Tibial nerve (tissue), 4 donors: ENCODE measurements at places on chromosomes 13 and 19.

DNA sequence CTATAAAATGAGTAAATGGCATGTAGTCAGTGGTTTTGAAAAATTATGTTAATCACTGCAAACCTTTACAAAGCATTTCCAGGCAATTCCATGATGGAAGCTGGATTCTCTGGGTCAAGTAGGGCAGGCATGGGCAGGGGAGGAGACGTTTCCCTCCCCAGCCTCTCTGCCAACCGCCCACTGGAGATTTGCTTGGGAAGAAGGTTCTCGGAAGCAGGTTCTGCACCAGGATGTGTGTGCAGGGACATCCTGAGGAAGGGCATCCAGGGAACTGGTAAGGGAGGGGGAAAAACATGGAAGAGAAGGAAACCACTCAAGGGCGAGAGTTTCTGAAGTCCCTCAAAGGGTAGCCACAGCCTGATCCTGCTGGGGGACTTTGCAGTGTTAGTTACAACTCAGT lies 469.1 kb downstream of the TSHZ3 start:
- H3K4me1 ChIP-seq = peaks cover 9% of the 10 kb centered on the region
- no peak for DNase-seq

- no peak for DNase-seq
- H3K27me3 ChIP-seq = no peaks in the 10 kb centered on the region
- H3K27ac ChIP-seq = no peak overlapping the region
Measured at GRCh38 chr19:10553943-10554381, 10.3 kb downstream of the ATG4D start.

DNA sequence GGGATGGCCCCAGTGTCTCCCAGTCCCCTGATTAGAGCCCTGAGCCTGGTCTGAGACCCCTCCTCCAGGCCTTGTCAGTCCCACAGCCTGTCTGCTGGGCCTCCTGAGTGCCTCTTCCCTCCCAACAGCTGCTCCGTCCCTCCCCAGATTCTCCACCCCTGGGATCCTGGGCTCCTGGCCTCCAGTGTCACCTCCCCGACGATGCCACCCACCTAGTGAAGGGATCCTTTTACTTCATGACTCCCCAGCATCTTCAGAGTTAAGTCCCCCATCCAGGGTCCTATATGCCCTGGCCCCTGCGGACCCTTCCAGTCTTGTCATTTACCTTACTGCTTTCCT lies 4.4 kb upstream of the PRX start:
- DNase-seq = no peak
- no peaks in the 10 kb centered on the region for H3K27me3 ChIP-seq
- H3K4me3 ChIP-seq = no peak overlapping the region
- peaks cover 12% of the 10 kb centered on the region for H3K4me1 ChIP-seq

DNA sequence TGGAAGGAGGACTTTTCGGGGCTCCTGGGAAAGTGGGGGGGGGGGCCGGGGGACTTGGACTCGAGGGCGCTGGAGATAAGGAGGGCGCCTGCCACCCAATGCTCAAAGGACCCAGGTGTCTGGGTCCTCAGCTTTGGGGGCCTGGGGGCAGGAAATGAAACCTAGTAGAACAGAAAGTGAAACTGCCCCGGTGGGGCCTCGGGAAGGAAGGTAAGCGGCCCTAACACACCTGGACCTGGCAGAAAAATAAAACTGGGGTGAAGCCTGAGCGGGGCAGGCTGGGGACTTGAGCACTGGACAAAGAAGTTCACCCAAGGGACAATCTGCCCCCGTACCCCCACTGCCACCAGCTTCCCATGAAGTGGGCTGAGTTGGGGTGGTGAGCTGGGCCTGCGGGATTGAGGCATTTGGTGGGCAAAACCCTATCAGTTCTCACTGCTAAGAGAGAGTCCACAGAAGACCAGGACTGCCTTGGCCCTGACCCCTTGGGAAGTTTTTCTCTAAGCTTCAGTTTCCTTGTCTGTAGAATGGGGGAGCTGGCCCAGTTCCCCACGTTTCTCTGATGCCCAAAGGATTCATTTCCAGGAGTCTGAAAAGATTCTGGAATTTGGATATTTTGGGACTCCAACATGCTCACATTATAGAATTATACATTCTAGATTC lies 2.3 kb downstream of the PRKD2 start:
- H3K36me3 ChIP-seq = peaks cover 18% of the 10 kb centered on the region
- no peak for DNase-seq
- H3K4me3 ChIP-seq = peak overlapping the region; percentile 81
- H3K27ac ChIP-seq = peak overlapping the region; percentile 92

GRCh38 chr13:24738366-24738847 lies 25.6 kb upstream of the RNF17 start:
- no peaks in the 10 kb centered on the region for H3K36me3 ChIP-seq
- no peaks in the 10 kb centered on the region for H3K27me3 ChIP-seq
- no peaks in the 10 kb centered on the region for H3K4me1 ChIP-seq
- no peak for DNase-seq

DNA sequence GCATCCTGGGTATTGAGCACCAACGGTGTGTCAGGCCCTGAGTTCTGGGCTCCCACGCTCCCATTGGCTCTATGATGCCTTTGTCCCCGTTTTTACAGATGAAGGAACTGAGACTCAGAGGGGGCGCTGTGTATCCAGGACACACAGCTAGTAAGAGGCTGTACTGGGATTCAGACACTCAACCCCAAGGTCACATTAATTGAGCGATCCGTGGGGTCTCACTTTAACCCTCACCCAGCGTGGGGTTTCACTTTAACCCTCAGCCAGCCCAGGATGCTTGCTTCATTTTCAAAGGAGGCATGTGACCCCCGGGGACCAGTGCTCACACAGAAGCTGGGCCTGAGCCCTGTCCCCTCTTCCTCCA lies 42.6 kb downstream of the CYP4F22 start:
- no peak for DNase-seq
- H3K4me1 ChIP-seq = no peaks in the 10 kb centered on the region
- H3K4me3 ChIP-seq = peak overlapping the region; percentile 21
- peaks cover 73% of the 10 kb centered on the region for H3K27me3 ChIP-seq
- H3K36me3 ChIP-seq = no peaks in the 10 kb centered on the region

- H3K27ac ChIP-seq = no peak overlapping the region
- no peak overlapping the region for H3K4me3 ChIP-seq
- peaks cover 64% of the 10 kb centered on the region for H3K36me3 ChIP-seq
- no peaks in the 10 kb centered on the region for H3K27me3 ChIP-seq
- no peak for DNase-seq
- H3K4me1 ChIP-seq = peaks cover 75% of the 10 kb centered on the region
Measured at GRCh38 chr19:1128106-1128505, 24.3 kb downstream of the GPX4 start.

GRCh38 chr13:76017861-76018556 lies 381.9 kb downstream of the LMO7 start:
- H3K36me3 ChIP-seq = no peaks in the 10 kb centered on the region
- H3K27me3 ChIP-seq = no peaks in the 10 kb centered on the region
- DNase-seq = no peak
- H3K4me3 ChIP-seq = no peak overlapping the region

DNA sequence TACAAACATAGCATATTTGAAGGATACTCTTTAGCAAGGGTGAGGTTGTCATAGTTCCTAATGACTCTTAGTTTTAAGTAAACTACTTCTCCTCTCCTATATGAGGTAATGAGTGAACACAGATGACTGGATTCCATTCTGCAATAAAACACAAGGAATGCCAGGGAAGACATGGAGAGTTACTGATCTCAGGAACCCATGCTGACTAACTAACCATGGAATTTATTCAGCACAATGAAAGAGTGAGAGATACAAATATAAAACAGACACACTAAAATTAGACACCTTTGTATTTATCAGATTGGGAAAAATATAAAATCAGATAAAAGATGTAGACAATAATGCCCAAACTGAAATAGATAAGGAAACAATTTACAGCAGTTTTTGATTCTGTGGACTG lies 1525.9 kb upstream of the SLC10A2 start:
- H3K27ac ChIP-seq = no peak overlapping the region
- no peaks in the 10 kb centered on the region for H3K36me3 ChIP-seq
- DNase-seq = no peak
- H3K27me3 ChIP-seq = no peaks in the 10 kb centered on the region
- H3K4me3 ChIP-seq = no peak overlapping the region

GRCh38 chr13:103762523-103762922 lies 696.3 kb upstream of the SLC10A2 start:
- H3K27me3 ChIP-seq = no peaks in the 10 kb centered on the region
- no peaks in the 10 kb centered on the region for H3K4me1 ChIP-seq
- H3K27ac ChIP-seq = no peak overlapping the region

- H3K4me1 ChIP-seq = no peaks in the 10 kb centered on the region
- DNase-seq = no peak
- H3K36me3 ChIP-seq = no peaks in the 10 kb centered on the region
- H3K27ac ChIP-seq = no peak overlapping the region
Measured at GRCh38 chr13:58547419-58547818, 915.9 kb downstream of the PCDH17 start.

- H3K27me3 ChIP-seq = no peaks in the 10 kb centered on the region
- no peak overlapping the region for H3K27ac ChIP-seq
Measured at GRCh38 chr13:84200971-84201370, 318.7 kb upstream of the SLITRK1 start.

DNA sequence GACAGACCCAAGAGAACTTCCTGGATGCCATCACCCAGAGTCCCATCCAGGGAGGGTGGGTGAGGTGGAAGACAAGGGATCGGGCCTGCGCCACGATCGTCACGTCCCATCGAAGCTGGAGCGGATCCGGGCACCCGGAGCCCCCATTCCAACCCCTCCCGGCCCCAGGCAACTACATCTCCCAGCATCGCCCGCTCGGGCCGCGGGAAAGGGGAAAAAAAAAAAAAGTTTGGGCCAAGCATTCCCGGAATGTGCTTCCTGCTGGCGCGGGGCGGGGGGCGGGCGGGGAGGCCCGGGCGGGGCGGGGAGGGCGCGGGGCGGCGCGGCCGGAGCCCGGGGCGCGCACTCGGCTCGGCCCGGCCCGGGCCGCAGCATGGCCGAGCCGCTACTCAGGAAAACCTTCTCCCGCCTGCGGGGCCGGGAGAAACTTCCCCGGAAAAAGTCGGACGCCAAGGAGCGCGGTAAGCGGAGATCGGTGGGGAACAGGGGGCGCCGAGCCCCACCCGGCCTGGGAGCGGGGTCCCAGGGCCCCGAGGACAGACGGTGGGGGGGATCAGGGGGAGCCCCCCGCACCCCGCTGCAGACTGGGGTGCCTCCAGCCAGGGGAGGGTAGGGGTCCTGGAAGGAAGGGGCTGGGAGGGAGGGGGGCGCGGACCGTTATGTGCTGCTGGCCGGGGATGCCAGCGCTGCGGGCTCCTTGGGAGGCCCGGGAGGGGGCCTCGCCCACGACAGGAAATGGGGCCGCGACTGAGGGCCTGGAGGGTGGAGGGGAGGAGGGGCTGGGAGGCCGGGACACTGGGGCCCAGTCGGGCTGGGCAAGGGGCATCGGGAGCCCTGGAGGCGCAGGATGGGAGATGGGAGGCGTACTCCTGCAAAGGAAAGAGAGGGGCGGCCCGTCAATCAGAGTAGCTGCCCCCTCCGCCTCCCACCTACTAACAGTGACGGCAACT lies at the start of gene SYDE1:
Gene SYDE1 (plus strand): TSS at position 341 of the 950 bp plus-strand sequence. CDS start 33 bp downstream, at position 374.
- H3K4me1 ChIP-seq = peaks cover 4% of the 10 kb centered on the region
- no peaks in the 10 kb centered on the region for H3K27me3 ChIP-seq
- peak within 1 kb of the TSS; percentile 97 for H3K4me3 ChIP-seq
- peak within 1 kb of the TSS; percentile 92 for H3K27ac ChIP-seq
- H3K36me3 ChIP-seq = no peaks in the 10 kb centered on the region
- no peak for DNase-seq

- no peak overlapping the region for H3K4me3 ChIP-seq
- no peak for DNase-seq
- H3K27me3 ChIP-seq = no peaks in the 10 kb centered on the region
- no peak overlapping the region for H3K27ac ChIP-seq
- peaks cover 11% of the 10 kb centered on the region for H3K36me3 ChIP-seq
Measured at GRCh38 chr13:46367617-46368327, 19.3 kb downstream of the RUBCNL start.

DNA sequence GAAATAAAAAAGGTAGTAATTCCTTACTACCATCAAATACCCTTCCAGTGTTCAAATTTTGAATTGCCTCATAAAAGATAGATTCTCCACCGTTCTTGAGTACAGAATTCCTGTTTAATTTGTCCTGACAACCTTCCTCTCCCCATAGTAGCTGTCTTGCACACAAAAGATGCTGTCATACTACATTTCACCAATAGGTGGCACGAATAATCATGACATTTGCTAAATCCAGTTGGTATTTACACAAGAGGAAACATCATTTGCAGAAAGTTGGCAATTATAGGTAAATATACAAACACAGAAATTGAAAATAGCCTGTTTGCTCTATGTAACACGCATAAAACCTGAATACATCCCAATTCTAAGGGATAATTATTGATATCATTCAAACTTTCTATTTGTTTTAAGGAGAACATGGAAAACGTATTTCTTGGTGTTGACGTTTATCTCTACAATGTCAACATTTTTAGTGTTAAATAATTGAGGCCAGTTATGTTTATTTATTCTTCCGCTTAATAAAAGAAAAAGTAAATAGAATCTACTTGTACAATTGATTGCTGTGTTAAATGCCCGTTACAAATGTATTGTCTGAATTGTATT lies 58.3 kb upstream of the CLDN10 start:
- no peaks in the 10 kb centered on the region for H3K36me3 ChIP-seq
- no peak overlapping the region for H3K27ac ChIP-seq
- no peak overlapping the region for H3K4me3 ChIP-seq
- no peaks in the 10 kb centered on the region for H3K4me1 ChIP-seq

DNA sequence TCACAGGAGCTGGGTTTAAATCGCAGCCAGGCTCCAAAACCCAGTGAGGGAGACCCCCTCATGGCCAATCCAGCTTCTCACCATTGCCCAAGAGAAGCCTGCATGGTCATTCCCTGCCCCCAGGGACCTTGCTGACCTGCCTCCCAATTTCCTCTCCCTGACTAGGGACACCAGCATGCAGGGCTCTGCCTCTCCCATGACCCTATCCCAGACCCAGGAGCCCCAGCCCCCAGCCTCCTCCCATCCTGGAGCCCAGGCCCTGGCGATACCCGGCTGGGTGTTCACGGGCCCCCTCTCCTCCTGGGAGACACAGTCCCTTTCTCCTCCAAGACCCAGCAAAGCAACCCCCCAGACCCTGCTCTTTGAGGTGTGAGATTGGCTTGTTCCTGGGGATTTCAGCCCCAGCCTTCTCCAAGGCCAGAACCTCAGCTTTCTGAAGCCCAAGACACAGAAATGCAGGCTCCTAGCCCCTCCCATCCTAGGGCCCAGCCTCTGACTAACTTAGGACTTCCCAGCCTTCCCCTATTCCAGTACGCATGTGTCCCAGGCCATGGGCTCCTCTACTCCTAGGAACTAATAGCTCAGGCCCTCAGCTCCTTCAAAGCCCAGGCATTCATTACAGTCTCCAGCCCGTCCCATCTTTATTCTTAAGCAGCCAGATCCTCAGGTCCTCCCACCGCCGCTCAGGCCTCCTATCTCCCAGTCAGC lies 1.1 kb downstream of the GYS1 start:
- H3K4me1 ChIP-seq = peaks cover 25% of the 10 kb centered on the region
- H3K36me3 ChIP-seq = peaks cover 4% of the 10 kb centered on the region
- peak; percentile 45 for DNase-seq
- peak overlapping the region; percentile 89 for H3K27ac ChIP-seq

GRCh38 chr19:27762933-27763332 lies 1450.0 kb downstream of the UQCRFS1 start:
- no peak overlapping the region for H3K27ac ChIP-seq
- no peaks in the 10 kb centered on the region for H3K4me1 ChIP-seq
- H3K27me3 ChIP-seq = no peaks in the 10 kb centered on the region
